ENCODE measurements at places on chromosomes 3 and 15.

DNA sequence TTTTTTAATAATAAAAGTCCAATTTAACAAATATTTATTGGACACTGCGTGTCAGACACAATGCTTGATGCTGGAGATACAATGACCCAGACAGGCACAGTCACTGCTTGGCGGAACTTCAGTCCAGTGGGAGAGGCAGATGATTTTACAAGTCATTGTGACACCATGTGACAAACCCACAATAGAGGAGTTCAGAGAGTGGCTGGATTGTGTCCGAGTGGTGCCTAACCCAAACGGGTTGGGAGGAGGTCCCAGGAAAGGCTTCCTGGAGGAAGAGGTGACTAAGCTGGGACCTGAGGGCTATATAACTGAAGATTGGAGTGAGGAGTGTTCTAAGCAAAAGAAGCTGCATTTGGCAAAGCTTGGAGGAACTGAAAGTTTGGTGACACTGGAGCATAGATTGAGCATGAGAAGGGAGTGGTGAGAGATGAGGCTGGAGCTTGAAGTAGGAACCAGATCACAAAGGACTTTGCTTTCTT is 41.4 kb downstream of the CRTC3 start:
- DNase-seq, result peak; percentile 79

DNA sequence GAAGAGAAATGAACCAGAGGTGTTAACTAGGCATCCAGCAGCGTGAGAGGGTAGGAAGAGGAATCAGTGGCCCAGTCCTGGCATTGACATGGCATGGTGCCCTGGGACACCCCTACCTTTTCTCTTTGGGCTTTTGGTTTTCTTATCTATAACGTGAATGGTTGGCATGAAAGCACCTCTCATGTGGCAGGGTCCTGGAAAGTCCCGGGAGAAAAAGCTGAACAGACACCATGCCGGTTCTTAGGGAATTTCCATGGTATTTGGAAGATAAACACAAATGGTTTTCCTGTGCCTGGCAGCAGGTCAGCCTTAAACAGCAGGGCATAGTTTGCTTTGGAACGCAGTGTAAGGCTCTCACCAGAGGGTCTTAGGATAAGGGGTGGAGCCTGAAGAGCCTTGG is 15.4 kb downstream of the ARNT2 start:
- DNase-seq, result no peak

- peak; percentile 53 for DNase-seq
Observed at GRCh38 chr3:149575213-149575960, 82.4 kb downstream of the WWTR1 start.

DNA sequence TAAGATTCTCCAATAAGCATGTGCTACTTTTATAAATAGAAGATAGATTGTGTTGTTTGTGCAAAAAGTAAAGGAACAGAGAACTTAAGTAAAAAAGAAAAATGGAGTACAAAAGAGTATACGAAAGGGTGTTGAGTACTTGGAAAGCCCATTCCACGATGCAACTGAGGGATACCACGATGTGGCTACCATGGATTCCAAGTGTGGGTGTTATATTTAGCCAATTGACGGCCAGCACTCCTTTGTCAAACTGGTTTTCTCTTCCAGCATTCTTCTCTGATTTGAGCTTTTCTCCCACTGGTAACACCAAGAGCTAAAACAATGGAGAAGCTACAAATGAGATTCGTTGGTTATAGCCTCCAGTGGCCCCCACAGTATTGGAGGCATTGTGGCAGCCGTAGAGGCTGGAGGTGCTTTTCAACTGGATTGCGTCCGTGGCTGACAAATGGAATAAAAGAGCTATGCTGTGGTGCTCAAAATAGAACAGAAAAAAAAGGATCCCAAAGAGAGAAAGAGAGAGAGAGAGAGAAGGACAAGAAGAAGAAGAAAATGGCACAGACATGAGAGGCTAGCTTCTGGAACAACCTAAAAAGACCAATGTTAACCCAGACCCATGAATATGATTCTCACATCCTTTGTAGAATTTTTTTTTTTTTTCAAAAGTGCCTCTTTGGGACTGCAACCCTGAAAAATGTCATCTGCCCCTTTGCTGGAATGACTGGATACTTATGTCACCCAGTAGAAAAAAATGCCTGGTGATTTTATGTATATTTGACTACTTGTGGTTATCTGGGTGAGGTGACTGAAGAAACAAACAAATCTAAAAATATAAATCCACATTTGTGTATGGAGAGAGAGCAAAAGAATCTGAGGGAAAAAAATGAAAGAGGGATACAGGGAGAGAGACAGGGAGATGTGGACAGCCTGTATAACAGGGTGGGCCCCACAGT is 345.1 kb downstream of the RORA start:
- no peak for DNase-seq
